ENCODE measurements at places on chromosomes 2 and 18. TPM values are rescaled to one million over a fixed set of nuclear protein-coding genes. Genes with fewer than 3 reads are reported as not detected.

The CFAP221 gene
- not detected for total RNA-seq

The NGEF gene
- total RNA-seq = 16.5 TPM

The SLC30A3 gene
- 3.8 TPM for total RNA-seq

The CNNM3 gene
- 15.8 TPM for total RNA-seq

The SIX3 gene
- 0.32 TPM for total RNA-seq

The CLEC4F gene
- total RNA-seq = not detected

The C2orf66 gene
- 0.19 TPM for total RNA-seq

All from A549 treated with RU486 at 1 μM for 4 hours (cell line).